ENCODE measurements at places on chromosomes 4 and X. TPM values are rescaled to one million over a fixed set of nuclear protein-coding genes. Genes with fewer than 3 reads are reported as not detected.

Gene TREX2
- 0.78 TPM for total RNA-seq

Gene NFKB1
- 26.0 TPM for total RNA-seq

Gene IL13RA2
- not detected for total RNA-seq

Gene ZXDB
- total RNA-seq = 5.9 TPM

Gene RHOH
- total RNA-seq = 0.57 TPM

Gene BMPR1B
- 7.4 TPM for total RNA-seq

Gene CT47B1
- total RNA-seq = not detected

Gene CXCL3
- 6.5 TPM for total RNA-seq

Gene GNRHR
- not detected for total RNA-seq

Gene SHROOM2
- 0.24 TPM for total RNA-seq

Gene BRS3
- not detected for total RNA-seq

Gene GSX2
- not detected for total RNA-seq

Gene ERCC6L
- 13.4 TPM for total RNA-seq

Gene BCLAF3
- total RNA-seq = 2.7 TPM

Gene GLOD5
- total RNA-seq = not detected

Gene HSFX1
- 0.50 TPM for total RNA-seq

Gene HSD17B13
- total RNA-seq = 0.10 TPM

Gene PABPC1L2B
- total RNA-seq = not detected

Gene COX7B2
- not detected for total RNA-seq

Gene FAM47E
- 0.08 TPM for total RNA-seq

Gene ANXA5
- total RNA-seq = 491 TPM

Gene P2RY4
- total RNA-seq = not detected

Gene RPA4
- 0.17 TPM for total RNA-seq

Gene PRAF2
- 43.5 TPM for total RNA-seq

Gene FAM149A
- total RNA-seq = 1.1 TPM

Gene BEND2
- total RNA-seq = not detected

Gene AGTR2
- not detected for total RNA-seq

Gene TRIM2
- 0.90 TPM for total RNA-seq

Gene ARX
- 0.30 TPM for total RNA-seq

Gene UCHL1
- total RNA-seq = 969 TPM

Gene MED12
- total RNA-seq = 14.1 TPM

Gene S100P
- total RNA-seq = 70.6 TPM

Gene IQCM
- total RNA-seq = not detected

Gene CTAG1B
- not detected for total RNA-seq

Gene TRAM1L1
- 0.65 TPM for total RNA-seq

Gene GLRA3
- not detected for total RNA-seq

Gene CLGN
- 5.0 TPM for total RNA-seq

Gene AWAT2
- not detected for total RNA-seq

Gene WDFY3
- 7.9 TPM for total RNA-seq

Gene HSFX3
- not detected for total RNA-seq
